Chondrocyte (in vitro differentiated cells): ENCODE measurements at places on chromosomes 3 and 15.

DNA sequence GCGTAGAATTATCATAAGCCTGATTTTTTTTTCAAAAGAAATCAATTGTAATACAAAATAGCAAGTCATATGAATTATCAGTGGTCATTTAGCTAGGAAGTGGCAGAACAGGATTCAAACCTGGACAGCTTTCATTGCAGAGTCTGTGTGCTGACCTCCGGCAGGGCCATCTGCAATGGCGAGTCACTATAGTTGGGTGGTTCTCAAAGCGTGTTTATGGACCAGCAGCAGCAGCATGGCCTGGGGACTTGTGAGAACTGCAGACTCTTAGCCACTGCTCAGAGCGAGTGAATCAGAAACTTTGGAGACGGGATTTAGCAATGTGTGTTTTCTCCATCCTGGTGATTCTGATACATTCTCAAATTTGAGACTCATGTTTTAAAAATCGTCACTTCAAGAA lies 202.3 kb upstream of the SUCLG2 start:
- no peak for DNase-seq

- DNase-seq = no peak
Measured at GRCh38 chr3:133509488-133509887, 64.0 kb upstream of the CDV3 start.

GRCh38 chr3:44960387-44961026 lies 15.5 kb downstream of the ZDHHC3 start:
- no peak for DNase-seq

GRCh38 chr3:122030381-122031122 lies 8.5 kb upstream of the ILDR1 start:
- no peak for DNase-seq

DNA sequence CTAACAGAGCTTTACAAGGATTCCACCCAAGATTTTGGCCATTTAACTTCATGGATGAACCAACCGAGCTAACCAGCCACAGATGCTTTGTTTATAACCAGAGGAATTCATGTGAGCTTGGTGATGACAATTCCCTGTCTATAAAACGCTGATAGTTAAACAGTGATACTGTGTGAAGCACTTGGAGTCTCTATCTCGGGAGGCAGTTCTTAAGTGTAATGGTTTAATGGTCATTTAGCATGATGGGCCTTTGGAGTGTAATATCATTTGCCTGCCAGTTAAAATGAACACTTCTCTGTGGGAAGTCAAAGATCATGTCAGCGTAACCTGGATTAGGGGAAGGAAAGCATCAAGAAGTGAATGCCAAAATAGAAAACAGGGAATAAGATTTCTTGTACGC lies 368.6 kb upstream of the THRB start:
- DNase-seq = no peak

- DNase-seq = no peak
Measured at GRCh38 chr3:11654166-11654565, 10.5 kb upstream of the VGLL4 start.

GRCh38 chr3:156729460-156730179 lies 55.2 kb downstream of the TIPARP start:
- DNase-seq = no peak

DNA sequence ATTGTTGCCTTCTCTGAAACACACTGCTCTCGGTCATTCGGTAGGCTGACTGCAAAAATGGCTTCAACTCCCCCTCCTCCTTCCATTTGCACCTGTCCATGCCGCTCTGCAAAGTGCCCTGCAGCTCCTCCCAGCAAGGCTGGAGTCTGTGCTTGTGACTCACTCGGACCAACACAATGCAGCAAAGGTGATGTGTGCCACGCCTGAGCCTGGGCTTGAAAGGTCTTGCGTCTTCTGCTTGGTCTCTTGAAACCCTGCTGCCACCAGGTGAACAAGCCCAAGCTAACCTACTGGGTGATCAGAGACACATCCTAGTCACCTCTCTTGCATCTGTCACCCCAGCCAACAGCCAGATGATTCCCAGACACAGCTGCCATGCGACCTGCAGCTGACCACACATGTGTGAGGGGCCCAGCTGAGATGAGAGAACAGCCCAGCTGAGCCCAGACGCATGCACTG lies 71.1 kb downstream of the MGLL start:
- DNase-seq = no peak

- no peak for DNase-seq
Measured at GRCh38 chr3:179181021-179181472, 32.9 kb downstream of the PIK3CA start.
